ENCODE measurements at places on chromosomes 11 and 22.
A peak's percentile ranks its signal among the peaks of the same experiment; 100 is the strongest.

GRCh38 chr11:78406568-78407196 is 10.9 kb downstream of the GAB2 start:
- no peak for DNase-seq

GRCh38 chr11:76987203-76987602 is 47.0 kb upstream of the B3GNT6 start:
- no peak for DNase-seq

- no peak for DNase-seq
Measured at GRCh38 chr11:96065379-96065778, 141.5 kb upstream of the MTMR2 start.

GRCh38 chr11:95922099-95922498 is 1.8 kb downstream of the MTMR2 start:
- no peak for DNase-seq

- no peak for DNase-seq
Measured at GRCh38 chr11:60859616-60860250, 4.0 kb upstream of the PTGDR2 start.

GRCh38 chr11:94031625-94032024 is 10.5 kb downstream of the HEPHL1 start:
- DNase-seq: no peak

DNA sequence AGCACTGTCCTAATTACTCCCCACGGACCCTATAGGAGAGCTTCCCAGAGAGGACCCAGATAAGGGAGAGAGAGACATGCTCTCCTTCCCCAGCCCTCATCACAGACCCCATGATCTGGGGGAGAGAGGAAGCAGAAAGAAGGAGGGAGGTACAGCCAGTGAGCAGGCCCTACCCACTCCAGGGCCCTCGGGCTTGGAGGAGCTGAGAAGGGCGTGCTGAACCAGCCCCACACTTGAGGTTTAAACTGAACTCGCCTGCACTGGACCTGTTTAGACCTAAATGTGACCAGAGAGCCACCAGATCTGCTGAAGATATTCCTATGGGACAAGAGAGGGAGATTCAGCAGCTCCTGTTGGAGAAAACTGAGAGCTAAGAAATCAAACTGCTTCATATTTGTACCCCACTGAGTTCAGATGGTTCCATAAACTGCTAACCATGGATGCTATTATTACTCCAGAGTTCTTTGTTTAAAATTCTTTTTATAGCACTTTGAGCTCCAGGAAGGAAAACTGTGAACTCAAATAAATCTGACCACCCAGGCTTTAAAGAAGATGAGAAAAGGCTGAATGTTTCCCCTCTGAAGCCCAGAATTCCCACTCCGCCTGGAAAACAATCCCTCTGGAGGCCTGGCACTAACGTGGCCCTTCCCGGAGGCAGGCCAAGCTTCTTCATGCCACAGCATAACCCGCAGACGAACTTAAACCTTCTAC is 67.2 kb downstream of the EFCAB6 start:
- no peak for DNase-seq

DNA sequence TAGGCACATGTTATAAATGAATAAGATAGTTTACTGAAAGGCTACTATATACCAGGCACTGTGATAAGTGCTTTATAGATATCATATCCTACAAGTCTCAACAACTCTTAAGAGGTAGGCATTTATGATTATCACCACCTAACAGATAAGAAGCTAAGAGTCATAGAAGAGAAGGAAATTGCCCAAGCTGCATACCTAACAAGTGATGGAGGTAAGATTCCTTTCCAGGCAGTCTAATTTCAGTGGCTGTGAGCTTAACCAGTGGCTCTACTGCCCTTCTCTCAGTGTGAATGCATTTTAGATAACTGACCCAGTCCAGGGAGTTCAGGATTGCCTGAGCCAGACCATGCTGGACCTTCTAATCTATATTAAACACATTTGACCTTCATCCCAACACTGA is 39.2 kb downstream of the HEPHL1 start:
- DNase-seq: no peak

- DNase-seq: peak; percentile 7
Measured at GRCh38 chr11:78372114-78372768, 45.4 kb downstream of the GAB2 start.

GRCh38 chr11:65886826-65887722 is 1.2 kb downstream of the FIBP start:
- DNase-seq: no peak

DNA sequence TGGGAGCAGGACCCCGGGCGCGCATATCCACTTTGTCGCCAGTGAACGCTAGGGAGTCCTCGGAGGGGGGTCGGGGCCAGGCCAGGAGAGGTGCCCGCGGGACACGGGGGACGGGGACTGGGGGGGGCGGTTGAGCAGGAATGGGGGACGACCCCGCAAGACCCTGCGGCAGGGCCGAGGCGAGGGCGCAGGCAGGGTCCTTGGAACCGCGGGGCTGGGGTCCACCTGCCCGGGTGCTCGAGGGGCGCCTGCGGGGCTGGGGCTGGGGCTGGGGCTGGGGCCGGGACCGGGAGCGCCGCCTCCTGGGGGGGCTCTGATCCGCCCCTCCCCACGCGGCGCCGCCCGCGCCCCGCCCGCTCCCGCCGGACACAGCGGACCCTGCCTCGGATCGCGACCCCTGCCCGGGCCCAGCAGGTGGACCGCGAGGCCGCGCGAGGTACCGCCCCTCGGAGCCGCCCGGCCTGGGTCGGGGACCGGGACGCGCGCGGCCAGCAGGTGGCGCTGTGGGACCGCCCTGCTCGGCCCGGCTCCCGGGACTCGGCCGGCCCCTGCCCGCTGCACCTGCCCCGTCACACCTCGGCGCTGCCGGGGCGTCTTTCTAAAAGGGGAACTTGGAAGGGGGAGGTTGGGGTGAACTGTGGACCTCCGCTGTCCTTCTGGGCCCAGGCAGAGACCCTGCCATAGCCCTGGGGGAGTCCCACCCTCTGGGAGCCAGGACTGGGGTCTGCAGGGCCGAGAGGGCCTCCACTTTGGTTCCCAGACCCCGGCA is 11.0 kb downstream of the CRELD2 start:
- DNase-seq: no peak

DNA sequence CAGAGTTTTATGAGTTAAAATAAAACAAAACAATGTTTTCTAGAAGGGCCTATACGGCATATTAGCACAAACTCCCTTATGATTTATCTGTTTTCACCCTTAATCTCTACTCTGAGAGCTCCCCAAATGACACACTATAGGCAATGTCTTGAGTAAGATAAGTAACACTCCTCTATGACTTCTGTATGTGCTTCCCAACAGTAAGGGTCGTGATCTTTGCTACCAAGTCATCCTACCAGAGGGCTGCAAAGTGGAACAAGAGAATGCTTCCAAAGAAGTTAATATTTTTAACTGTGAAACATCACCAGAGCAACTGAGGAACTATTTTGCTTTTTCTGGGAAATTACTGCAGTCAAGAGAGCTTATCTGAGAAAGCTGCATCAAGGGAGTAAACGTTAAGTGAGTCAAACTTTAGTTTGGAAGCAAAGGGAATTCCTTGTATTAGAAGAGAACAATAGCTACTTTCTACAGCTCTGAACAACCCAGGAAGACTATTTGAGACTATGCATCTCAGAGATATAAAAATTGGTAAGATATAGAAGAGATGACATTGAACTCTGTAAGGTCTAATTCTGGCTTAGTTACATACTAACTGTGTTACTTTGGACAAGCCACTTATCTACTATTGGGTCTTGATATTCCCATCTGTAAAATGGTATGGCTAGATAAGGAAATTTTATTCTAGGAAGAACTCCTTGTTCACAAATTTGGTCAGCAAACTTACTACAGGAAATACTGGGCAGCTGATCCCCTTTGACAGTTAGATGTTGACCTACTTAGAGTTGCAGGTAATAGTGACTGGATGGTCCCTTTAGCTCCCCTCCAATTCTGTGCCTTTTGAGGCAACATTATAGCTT is 43.7 kb upstream of the CCDC34 start:
- no peak for DNase-seq

- DNase-seq: no peak
Measured at GRCh38 chr11:199004-199581, 6.2 kb downstream of the SCGB1C1 start.

DNA sequence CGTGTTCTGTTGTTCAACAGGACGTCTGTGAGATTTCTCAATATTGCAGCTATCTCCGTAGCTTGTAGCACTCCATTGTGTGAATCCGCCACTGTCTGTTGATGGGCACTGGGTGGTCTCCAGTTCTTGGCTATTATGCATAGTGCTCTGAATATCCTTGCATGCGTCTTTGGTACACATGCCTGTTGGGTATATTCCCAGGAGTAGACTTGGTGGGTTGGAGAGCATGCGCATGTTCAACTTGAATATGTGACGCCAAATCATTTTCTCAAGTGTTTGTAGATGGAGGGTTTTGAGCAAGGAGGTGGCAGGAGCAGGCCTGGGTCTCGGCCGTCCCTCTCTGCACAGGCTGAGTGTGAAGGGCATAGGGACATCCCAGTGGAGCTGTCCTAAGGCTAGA is 24.8 kb upstream of the TSKU start:
- no peak for DNase-seq

- no peak for DNase-seq
Measured at GRCh38 chr11:121104312-121104762, 3.3 kb downstream of the TECTA start.

DNA sequence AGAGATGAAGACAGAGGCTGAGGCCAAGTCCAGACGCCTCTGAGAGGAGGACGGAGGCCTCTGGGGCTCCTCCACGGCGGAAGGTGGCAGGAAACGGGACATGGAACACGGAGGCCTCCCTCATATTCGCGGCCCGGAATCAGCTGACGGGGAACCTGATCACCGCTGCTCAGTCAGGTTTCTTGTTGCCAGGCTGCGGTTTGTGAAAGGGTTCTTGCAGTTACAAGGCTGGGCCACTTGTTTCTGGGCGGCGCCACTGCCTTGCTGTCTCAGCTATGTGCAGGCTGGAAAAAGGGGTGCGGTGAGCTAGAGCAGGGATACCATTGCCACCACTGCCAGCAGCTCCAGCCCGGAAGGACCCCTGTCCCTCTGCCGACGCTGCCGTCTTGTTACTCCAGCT is 10.0 kb upstream of the MMP1 start:
- DNase-seq: no peak

- DNase-seq: no peak
Measured at GRCh38 chr11:76798202-76798581, 15.0 kb downstream of the TSKU start.

- DNase-seq: no peak
Measured at GRCh38 chr11:67118181-67118766, 789 bp upstream of the KDM2A start.

DNA sequence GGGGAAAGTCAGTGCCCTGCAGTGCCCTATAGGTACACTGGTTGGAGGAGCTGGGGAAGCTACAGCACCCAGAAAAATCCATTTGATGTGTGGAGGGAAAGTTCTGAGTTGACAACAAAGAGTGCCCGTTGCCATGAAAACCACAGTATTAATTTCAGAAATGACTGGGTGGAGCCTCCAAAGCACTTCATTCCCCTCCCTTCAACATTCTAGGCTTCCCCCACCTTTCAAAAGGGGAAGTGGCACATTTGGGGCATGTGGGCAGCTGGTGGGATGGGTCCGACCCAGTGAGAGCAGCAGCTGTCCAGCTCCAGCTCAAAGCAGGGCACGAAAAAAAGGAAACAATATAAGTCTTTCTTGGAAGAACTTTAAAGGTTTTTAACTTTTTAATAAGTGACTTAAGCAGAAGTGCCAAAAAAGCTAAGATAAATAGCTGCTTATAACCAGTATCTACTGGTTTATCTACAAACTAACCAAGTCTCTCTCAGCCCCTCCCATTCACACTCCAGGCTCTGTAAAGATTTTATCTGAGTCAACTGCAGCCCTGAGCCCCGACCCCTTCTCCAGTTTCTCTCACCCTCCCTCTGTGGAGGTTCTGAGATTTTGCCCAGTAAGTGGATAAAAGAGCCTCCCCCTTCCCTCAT is 9.0 kb upstream of the AHNAK start:
- DNase-seq: no peak

DNA sequence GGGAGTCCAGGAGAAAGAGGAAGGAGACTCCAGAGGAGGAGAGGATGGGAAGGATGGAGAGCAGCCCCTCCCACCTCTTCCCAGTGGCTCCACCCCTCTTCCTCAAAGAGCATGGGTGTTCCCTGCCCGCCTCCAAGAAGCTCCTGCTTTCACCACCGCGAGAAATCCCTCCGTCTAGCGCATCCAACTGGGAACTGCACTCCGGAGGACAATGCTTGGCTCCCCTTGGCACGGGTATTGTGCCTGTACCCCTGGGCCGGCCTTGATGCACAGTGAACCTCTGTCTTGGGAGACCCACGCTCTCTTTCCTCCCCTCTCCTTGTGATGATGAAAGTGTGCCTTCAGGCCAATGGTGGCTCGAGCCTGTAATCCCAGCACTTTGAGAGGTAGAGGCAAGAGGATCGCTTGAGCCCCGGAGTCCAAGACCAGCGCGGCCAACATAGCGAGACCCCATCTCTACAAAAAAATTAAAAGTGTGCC is 14.9 kb upstream of the ADA2 start:
- DNase-seq: no peak

DNA sequence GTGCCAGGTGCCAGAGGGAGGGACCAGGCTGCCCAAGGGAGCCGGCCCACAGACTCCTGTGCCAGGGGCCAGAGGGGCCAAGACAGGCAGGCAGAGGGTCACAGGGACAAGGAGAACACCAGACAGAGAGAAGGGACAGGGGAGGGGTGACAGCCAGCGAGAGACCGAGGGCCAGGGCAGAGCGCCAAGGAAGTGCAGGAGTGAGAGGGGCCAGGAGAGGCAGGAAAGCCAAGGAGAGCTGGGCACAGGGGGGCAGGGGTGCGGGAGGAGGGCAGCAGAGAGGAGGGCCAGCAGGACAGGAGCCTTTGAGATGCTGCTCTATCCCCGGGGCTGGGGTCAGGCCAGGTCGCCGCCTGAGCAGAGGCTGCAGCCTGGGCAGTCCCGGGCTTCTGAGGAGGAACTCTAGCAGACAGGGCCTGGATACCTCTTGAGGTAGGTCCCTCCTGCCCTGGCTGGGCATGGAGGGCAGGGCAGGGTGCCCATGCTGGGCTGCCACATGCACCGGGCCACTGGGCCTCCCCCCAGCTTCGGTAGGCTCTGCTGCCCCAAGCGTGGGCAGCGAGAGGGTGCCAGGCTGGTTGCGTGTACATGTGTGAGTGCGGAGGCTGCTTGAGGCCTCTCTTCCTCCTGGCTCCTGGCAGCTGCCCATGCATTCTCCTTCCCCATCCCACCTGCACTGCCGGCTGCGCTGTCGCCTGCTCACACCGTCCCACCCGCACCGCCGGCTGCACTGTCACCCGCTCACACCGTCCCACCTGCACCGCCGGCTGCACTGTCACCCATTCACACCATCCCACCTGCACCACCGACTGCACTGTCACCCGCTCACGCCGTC is 12.2 kb downstream of the LSP1 start:
- DNase-seq: peak; percentile 23

DNA sequence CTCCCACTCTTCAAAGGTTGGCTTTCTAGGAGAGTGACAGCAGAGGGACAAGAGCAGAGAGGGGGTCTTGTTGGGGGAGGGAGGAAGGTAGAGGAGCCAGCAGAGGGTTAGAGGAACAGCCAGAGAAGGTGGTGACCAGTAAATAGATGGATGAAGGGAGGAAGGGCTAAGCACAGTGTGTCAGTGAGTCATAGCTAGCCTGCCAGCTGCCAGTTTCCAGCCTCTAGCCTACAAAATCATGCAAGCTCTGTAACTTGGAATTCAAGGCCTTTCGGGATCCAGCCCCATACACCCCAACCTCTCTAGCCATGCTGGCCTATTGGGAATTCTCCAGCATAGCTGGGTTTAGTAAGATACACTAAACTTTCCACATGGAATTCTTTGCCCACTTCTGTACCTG is 147.4 kb upstream of the TEAD1 start:
- DNase-seq: no peak

GRCh38 chr11:110314366-110315095 is 18.1 kb upstream of the RDX start:
- no peak for DNase-seq
